ENCODE measurements at places on chromosomes 3 and 15.

DNA sequence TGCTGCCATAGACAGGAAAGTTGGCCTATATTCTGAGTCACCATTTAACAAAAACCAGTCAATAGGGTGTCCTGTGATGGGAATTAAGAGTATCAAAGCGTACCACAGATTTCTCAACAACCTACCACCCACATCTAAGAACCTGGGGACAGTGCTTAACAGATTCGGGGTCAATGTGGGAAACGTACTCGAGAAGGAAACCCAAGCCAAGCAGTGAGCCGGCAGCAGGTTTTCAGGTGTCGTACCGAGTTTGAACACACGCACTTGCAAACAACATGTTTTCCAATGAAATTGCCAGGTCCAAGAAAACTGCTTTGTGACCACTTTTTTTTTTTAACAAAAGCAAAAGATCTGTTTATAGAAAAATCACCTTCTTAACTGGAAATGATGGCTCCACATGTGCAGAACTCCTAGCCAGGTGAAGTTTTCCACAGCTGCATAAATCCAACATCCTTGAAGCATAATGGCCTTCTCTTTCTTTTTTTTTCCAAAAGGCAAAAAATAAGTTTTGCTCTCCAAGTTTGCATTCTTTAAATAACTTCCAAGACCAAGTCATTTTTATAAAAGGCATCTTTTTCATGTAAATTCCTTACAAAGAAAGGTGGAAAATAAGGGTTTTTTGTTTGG is 45.7 kb downstream of the ADAMTS17 start:
- DNase-seq = no peak

GRCh38 chr3:184592371-184593219 is 31.0 kb downstream of the EPHB3 start:
- DNase-seq = no peak

DNA sequence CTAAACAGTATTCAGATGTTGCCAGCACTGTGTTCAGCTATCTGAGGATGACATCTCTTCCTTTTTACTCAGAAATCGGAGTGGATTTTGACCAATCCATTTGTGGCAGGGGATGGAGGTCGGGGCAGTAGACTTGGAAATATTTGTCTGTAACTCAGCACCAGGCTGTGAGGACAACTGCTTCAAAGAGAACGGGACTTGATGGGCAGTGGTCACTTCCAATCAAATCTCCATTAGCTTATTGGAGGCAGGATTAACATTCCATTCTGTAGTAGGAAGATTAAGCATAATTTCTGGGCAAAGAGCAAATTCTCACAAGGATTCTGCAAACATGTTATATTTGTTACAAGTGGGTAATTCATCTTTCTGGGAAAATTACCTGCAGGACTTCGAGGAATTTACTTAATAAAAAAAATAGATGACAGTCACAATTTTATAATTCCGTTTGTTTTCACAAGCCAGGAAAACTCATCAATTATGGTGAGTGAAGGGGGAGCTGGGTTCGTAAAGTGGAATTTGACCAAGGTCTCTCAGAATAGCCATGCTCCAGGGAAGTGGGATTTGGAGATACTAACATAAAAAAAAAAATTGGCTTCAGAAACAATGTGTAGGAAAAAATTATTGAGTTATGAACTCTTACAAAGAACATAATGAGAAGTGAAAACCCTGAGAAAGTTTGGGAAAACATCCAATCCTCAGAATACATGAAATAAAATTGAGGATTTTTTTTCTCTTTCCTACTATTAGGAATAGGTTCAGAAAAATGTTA is 18.1 kb downstream of the CRABP1 start:
- DNase-seq = no peak

- no peak for DNase-seq
Observed at GRCh38 chr3:109109574-109109973, 8.4 kb downstream of the MORC1 start.

GRCh38 chr3:36562945-36563344 is 182.6 kb downstream of the STAC start:
- no peak for DNase-seq

DNA sequence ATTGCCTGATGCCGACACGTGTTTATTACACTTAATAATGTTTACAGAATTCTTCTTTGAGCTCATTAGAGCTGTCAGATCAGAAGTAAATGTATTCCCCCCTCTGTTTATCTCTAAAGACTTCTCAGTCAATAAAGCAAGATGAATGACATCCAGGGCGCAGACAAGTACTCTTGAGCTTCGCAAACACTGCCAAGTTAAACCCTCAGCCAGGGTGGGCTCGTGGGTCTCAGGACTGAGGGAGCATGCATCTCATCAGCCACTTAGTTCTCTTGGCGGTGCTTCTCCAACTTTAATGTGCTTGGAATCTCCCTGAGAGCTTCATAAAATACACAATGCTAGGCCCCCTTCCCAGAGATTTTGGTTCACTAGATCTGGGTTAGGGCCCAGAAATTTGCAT is 333.9 kb upstream of the THRB start:
- DNase-seq = no peak

DNA sequence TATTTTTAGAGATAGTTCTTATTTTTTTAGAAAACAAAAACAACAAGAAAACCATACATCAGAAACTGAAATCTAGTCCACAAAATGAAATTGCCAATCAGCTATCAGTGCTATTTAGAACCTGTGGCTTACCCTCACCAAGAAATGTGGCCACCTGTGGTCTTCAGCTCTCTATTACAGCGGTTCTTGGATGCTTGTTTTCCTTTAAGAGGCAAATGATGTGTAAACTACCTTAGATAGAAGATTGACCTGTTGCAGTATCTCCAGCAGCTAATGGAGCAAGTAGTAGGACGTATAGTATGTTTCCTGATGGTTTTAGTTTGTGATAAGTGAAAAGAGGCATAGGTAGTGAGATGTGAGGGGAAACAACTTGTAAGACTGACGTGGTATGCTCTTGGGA is 21.2 kb downstream of the TFG start:
- DNase-seq = no peak

GRCh38 chr15:64095795-64096667 is at the start of gene SNX1:
Gene SNX1, plus strand, starts transcription at chr15:64095982. Its CDS starts 32 bp downstream, at chr15:64096014.
- DNase-seq = peak; percentile 94

GRCh38 chr15:32091505-32092380 is 61.4 kb downstream of the CHRNA7 start:
- DNase-seq = no peak

GRCh38 chr3:160130950-160131349 is 94.3 kb upstream of the C3orf80 start:
- no peak for DNase-seq

DNA sequence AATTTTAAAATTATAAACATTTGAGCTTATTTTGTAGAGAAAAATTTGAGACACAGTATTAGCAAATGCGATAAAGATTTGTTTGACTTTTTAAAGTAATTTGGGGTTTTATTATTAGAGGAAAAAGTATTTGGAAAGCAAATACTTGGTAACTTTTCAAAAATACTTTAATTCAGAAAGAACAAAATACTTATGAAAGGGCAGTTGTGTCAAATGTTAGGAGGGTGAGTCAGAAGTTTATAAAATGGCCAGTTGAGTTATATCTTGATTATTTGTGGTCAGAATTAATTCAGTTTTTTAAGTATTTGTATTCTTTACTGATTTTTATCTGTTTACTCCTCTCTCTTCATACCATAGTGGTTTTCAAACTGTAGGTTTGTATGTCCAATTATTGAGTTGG is 12.1 kb downstream of the LACTB start:
- no peak for DNase-seq

- DNase-seq = no peak
Observed at GRCh38 chr3:194268654-194269512, 82.2 kb downstream of the CPN2 start.

DNA sequence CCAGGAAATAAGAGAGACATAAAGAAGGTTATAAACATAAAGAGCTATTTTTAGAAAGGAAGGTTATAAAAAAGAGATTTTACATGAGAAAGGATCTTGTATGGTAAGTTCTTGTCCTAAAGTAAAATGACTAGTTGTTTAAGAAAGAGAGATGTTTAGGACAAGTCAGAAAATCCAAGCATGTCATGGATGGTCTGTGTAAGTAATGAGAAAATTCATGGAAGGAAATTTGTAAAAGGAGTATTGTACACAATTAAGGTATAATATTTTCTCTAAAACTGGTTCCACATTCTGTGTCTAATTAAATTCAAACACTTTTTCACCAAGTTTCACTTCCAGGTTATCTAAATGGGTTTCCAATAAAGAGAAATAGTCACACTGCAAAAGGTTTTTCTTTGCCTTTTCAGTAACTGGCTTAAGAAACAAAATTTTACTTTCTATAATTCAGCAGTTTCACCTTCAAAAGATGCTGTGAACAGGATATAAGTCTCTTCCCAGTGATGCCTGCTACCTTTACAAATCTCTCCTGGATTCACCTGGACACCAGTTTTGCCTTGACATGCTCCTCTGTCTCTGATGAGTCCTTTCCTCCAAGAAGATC is 455.7 kb downstream of the ZIC1 start:
- no peak for DNase-seq

DNA sequence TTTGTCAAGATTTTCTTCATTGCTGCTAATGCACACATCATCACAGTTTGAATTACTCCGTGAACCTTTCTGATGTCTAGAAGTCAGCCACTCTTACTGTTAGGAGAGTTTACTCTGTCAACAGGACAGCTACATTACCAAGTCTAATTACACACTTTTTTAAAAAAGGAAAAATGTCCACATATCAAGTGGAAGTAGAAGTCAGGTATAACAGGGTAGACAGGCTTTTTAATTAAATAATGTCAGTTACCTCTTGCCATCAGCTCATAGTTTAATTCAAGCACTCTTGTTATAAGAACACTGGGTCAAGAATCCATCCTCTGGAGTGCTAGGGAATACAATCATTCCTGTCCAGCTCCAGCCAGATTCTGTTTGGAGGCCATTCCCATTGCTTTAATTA is 232.8 kb downstream of the TAFA4 start:
- DNase-seq = no peak

DNA sequence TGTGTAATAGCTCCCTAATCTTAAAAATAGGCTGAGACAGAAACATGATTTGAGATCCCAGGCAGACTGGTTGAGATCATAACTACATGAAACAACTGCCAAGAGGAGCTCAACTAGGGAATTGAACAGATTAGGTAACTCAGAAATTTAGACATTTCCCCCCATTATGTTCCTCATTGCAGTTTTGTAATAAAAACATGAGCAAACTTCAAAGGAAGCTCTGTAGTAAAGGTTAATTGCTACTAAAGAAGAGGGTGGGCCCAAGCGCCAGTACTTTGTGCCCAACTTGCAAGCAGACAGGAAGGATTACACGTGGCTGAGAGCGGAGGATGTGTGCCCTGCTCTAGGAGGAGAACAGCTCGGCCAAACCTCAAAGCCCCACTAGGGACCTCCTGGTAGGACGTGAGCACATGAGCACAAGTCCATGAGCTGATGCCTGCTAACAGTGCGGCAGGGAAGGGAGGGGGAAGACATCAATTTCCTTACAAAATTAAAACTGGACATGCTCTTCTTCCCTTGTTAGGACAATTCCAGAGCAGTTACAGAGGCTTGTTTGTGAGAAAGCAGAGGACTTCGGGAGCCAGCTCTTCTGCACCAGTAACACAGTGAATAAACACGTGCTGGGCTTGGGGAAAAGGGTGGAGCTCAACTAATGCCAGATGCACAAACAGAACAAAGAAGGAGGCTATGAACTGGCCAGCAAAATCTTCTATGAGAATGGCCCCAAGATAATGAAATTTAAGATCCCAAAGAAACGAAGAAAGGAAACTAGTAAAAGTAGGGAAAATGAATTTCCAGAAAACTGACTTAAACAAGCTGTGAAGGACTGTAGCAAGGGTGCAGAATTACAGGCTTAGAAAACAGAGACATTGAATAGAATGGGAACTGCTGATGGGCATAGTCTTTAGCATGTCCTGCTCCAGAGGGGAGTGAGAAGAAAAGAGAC is 275.5 kb downstream of the MECOM start:
- no peak for DNase-seq

- DNase-seq = no peak
Observed at GRCh38 chr15:51299187-51300015, 39.0 kb downstream of the CYP19A1 start.

- peak; percentile 61 for DNase-seq
Observed at GRCh38 chr3:71930056-71930991, 145.4 kb upstream of the PROK2 start.

- no peak for DNase-seq
Observed at GRCh38 chr3:37812499-37812896, 49.2 kb upstream of the CTDSPL start.

GRCh38 chr15:25679964-25680685 is 183.0 kb downstream of the ATP10A start:
- DNase-seq = no peak

GRCh38 chr3:31210068-31210645 is 315.7 kb upstream of the GADL1 start:
- no peak for DNase-seq

DNA sequence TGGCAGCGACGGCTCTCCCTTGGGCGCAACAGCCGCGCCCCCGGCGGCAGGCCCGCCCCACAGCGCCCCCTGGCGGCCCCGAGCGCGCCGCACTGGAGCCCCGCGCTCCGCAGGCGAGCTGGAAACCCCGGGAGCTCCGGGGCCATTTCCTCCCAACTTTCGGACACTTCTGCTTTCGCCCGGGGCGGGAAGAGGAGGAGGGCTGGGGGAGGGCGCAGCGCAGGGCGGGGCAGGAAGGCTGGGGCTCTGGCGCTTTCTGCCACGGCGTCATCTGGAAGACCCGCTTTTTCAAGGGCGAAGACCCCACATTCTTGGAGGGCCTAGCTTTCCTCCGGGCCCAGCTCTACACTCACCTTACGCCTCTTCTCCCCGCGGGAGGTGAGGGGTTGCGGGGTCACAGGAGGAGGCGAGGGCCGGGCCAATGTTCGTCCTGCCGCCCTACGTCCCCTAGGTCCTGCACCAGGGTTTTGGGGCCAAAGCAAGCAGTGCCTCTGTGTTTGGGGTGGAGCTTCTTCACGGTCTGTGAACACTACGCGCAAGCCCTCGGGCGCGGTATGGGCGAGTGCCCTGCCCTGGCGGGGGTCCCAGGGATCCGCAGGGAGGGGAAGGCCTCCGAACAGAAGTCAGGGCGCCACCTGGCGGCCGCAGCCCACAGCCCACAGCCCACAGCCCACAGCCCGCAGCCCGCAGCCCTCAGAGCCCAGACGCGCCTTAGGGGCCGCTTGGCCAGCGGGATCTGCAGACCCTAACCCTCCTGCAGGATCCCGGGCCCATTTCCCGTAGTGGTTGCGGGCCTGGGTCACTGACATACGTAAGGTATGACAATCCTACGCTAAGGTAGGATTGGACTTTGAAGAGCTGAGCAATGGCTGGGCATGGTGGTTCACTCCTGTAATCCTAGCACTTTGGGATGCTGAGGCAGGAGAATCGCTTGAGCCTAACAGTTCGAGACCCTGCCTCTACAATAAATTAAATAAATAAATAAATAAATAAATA is 31.1 kb downstream of the FOXL2 start:
- peak; percentile 96 for DNase-seq

- no peak for DNase-seq
Observed at GRCh38 chr15:67579967-67580366, 37.5 kb downstream of the MAP2K5 start.

GRCh38 chr3:127953091-127954035 is 38.3 kb downstream of the KBTBD12 start:
- DNase-seq = no peak

GRCh38 chr3:45895686-45896468 is 9.5 kb downstream of the CCR9 start:
- DNase-seq = no peak

- no peak for DNase-seq
Observed at GRCh38 chr3:39097716-39098472, 9.5 kb downstream of the GORASP1 start.

Data from D341Med (cell line).